ENCODE measurements at places on chromosomes 7 and 10.

DNA sequence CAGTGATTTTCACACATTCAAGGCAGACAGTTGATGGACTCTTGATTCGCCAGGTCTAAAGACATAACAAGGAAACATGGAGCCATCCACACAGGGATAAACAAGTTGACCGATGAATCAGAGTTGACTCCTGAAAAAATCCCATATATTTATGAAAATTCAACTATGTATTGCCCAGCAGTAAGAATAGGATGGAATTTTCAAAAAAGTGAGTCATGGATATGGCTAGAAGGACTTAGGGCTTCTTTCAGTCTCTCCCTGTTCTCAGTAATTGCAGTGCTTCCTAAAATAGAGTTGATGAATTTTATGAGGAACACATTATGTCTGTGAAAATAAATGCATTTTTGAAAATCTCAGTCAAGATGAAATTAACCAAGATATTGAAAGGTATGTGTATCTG lies 301.2 kb downstream of the PLXDC2 start:
- no peak for DNase-seq

DNA sequence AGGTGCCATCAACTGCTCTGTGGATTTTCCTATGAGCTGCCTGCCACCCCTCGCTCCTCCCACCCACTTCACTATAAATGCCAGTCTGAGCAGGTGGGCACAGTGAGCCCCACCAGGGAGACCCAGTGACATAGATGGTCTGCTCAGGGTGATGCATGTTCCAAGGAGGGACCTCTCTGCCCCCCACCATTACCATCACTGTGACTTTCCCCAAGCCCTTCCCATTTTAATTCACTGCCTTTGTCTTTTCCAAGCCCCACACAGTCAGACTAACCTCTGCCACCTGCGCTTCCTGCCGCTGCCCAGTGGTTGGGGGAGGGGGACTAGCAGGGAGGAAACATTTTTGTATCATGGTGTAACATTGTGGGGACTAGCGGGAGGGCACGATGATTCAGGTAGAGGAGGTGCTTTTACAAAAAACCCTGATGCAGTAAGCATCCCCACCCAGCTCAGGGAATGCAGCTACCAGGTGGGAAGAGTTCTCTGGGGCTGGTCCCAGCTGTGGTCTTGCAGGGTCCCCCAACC lies 24.6 kb downstream of the PRSS2 start:
- DNase-seq, result peak; percentile 79

DNA sequence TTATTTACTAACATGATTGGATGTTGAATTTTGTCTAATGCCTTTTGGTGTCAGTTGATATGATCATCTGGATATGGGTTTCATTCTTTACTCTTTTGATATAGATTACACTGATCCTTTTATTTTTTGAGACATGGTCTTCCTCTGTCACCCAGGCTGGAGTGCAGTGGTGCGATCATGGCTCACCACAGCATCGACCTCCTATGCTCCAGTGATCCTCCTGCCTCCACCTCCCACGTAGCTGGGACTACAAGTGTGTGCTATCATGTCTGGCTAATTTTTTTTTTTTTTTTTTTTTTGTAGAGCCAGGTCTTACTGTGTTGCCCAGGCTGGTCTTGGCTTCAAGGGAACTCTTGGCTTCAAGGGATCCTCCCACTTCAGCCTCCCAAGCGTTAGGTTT lies 27.1 kb downstream of the BMS1 start:
- DNase-seq, result no peak

- no peak for DNase-seq
Observed at GRCh38 chr7:25677595-25677994, 449.3 kb upstream of the NPVF start.

DNA sequence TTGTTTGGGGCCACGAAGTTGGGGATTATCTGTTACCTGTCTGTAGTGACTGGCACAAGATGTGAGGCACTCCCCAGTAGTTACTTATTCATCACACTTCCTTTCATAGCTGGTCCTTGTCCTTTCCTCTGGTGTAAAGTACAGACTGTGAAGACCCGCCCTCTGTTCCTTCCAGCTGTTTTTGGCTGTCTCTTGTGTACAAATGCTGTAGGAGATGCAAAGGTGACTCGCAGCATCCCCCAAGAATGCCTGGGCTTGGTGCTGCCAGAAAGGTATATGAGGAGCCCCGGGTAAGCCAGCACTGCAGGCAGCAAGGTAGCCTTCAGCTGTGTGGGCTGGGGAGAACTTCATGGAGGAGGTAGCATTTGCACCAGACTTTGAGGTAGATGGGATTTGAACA lies 236.6 kb downstream of the EBF3 start:
- DNase-seq, result no peak

- peak; percentile 60 for DNase-seq
Observed at GRCh38 chr10:71285180-71285545, 33.9 kb upstream of the SLC29A3 start.

GRCh38 chr7:92831716-92832533 lies 4.4 kb downstream of the CDK6 start:
- peak; percentile 49 for DNase-seq

GRCh38 chr10:5651388-5651764 lies 15.0 kb downstream of the ASB13 start:
- DNase-seq, result no peak

DNA sequence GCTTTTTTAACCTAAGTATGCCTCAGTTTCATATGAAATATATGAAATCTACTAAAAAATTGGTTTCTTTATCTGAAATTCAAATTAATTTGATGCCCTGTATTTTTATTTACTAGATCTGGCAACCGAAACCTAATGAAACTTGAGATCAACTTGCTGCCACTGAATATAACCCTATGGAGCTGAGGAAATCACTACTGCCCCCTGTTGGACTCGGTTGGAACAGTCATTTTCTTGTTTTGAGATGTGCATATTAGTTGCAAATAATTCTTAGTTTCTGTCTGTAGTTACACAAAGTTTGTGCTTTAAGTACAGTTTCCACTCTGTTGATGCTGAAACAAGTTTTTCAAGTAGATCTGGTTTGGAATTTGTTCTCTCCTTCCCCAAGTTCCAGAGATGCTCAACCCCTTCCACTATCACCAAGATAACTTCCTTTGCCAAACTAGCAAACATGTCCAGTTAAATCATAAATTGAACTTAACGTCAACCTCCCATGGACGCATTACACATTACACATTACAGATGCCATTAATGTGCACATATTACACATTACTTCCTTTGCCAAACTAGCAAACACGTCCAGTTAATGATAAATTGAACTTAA lies 22.2 kb upstream of the EXOC4 start:
- peak; percentile 56 for DNase-seq

DNA sequence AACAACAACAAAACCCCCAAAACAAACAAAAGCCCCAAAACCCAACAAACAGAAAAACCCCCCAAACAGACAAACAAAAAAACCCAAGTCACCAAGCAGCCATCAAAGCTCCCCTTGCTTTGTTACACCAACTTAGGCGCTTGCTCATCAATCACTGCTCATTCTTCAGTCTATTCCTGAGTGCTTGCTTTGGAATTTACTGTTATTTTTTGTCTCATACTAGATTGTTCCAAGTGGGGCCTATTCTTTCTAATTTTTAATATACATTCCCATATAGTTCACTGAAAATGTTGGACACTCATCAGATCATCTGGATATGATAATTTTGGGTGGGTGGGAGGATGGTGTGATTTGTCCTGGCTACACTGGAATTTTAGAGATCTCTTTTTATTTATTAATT lies 126.0 kb upstream of the JCAD start:
- no peak for DNase-seq

- no peak for DNase-seq
Observed at GRCh38 chr10:48714088-48714487, 29.4 kb downstream of the WDFY4 start.

GRCh38 chr10:11178606-11179515 lies 161.2 kb downstream of the CELF2 start:
- DNase-seq, result peak; percentile 77

DNA sequence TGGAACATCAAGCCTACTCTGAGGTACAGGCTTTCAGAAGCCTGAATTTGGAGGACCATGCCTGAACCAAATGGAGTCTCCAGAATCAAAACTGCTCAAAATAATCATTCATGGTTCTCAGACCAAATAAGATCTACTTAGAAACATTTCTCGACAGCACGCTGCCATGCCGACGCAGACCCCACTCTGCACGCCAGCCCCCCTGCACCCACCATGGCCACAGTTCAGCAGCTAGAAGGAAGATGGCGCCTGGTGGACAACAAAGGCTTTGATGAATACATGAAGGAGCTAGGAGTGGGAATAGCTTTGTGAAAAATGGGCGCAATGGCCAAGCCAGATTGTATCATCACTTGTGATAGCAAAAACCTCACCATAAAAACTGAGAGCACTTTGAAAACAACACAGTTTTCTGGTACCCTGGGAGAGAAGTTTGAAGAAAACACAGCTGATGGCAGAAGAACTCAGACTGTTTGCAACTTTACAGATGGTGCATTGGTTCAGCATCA lies 6.6 kb upstream of the KMT2C start:
- no peak for DNase-seq

- DNase-seq, result peak; percentile 90
Observed at GRCh38 chr10:78292982-78293865, 259.6 kb downstream of the RPS24 start.

GRCh38 chr7:81195033-81195432 lies 276.2 kb upstream of the SEMA3C start:
- DNase-seq, result no peak

- peak; percentile 78 for DNase-seq
Observed at GRCh38 chr7:94338921-94339371, 55.7 kb upstream of the COL1A2 start.

DNA sequence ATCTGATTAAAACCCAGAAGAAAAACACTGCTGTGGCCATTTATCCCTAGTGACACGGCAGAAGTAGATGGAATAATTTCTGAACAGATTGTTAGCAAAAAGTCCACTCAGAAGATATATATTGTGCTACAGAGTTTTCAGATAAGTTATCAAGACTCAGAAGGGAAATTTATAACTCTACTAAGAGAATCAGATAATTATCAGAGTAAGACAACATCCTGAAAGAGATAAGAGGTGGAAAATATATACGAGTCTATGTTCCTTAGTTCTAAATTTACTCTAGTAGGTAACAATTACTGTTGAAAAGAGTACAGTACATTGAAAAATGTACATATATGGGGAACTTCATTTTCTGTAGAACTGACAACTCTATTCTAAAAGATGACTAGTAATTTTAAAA lies 176.7 kb downstream of the GNAI1 start:
- DNase-seq, result no peak

GRCh38 chr10:124012066-124012465 lies 81.3 kb downstream of the CHST15 start:
- DNase-seq, result no peak

DNA sequence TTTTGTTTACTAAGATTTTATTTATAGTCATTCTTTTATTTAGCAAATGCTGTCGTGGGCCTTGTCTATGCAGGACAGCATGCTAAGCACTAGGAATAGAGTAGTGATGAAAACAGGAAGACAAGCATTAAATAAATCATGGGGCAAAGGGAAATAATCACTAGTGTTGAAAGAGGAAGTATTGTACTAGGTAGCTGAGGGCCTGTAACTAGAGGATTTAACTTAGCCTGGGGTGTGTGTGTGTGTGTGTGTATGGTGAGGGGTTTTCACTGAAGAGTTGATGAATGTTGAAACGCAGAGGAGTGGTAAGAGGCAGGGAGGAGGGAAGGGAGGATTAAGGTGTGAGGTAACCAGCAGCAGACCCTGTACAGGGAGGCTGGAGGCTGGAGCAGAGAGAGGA lies 446.4 kb downstream of the SDK1 start:
- DNase-seq, result no peak

GRCh38 chr10:14618674-14619073 lies 156.0 kb downstream of the FAM107B start:
- DNase-seq, result no peak

DNA sequence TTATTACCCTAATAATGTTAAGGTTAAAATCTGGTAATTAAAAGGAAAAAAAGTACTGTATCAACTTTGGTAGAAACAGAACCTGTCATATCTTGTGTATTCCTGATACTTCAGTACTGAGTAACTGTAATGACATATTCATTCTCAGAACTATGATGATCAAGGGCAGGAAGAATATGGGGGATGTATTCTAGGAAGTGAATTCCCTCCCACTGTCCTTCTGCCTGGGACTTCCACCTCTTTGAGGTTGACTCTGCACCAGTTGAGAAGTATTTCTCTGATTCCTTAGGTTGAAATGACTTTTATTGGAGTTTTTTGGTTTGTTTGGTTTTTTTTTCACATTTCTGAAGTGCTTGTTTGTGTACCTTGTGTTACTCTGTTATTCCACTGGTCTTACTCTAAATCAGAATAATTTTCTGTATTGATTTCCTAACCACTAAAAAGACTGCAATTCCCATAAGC lies 36.9 kb downstream of the WASL start:
- DNase-seq, result no peak

GRCh38 chr7:82674268-82674667 lies 230.7 kb upstream of the CACNA2D1 start:
- DNase-seq, result no peak

GRCh38 chr10:75672842-75673241 lies 241.4 kb downstream of the LRMDA start:
- DNase-seq, result no peak

GRCh38 chr7:4880218-4880617 lies 3.3 kb downstream of the RADIL start:
- no peak for DNase-seq

- DNase-seq, result no peak
Observed at GRCh38 chr7:7443806-7444350, 91.8 kb downstream of the COL28A1 start.

All from mesendoderm (in vitro differentiated cells).